ENCODE measurements at places on chromosomes 2 and 18. TPM values are rescaled to one million over a fixed set of nuclear protein-coding genes. Genes with fewer than 3 reads are reported as not detected.

- H3K4me1 ChIP-seq, result peaks cover 7% of the 10 kb centered on the region
- no peak overlapping the region for H3K27ac ChIP-seq
- DNase-seq, result no peak
- H3K27me3 ChIP-seq, result no peaks in the 10 kb centered on the region
- no peaks in the 10 kb centered on the region for H3K36me3 ChIP-seq
- H3K4me3 ChIP-seq, result no peak overlapping the region
Measured at GRCh38 chr2:181785691-181786344, 105.5 kb upstream of the NEUROD1 start.

DNA sequence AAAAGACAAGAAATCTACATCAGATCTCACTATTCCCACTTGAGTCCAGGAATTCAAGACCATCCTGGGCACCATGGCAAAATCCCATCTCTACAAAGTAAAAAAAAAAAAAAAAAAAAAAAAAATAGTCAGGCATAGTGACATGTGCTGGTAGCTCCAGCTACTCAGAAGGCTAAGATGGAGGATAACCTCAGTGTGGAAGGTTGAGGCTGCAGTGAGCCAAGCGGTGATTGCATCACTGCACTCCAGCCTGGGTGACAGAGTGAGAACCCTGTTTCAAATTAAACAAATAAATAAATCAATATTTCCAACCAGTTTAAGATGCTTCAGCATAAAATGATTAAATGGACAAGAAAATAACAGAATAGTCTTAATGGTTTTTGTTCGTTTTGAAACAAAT lies 197.4 kb downstream of the DSEL start:
- H3K27me3 ChIP-seq, result no peaks in the 10 kb centered on the region
- DNase-seq, result no peak
- no peak overlapping the region for H3K27ac ChIP-seq
- H3K4me1 ChIP-seq, result peaks cover 4% of the 10 kb centered on the region

GRCh38 chr2:46772500-46772899 lies 143.1 kb downstream of the MCFD2 start:
- H3K36me3 ChIP-seq, result no peaks in the 10 kb centered on the region
- H3K4me1 ChIP-seq, result peaks cover 2% of the 10 kb centered on the region
- H3K27ac ChIP-seq, result no peak overlapping the region
- no peak overlapping the region for H3K4me3 ChIP-seq

GRCh38 chr2:48902521-48902920 lies 147.0 kb upstream of the LHCGR start:
- H3K36me3 ChIP-seq, result no peaks in the 10 kb centered on the region
- no peaks in the 10 kb centered on the region for H3K4me1 ChIP-seq
- H3K27ac ChIP-seq, result no peak overlapping the region
- peaks cover 16% of the 10 kb centered on the region for H3K27me3 ChIP-seq
- no peak for DNase-seq

DNA sequence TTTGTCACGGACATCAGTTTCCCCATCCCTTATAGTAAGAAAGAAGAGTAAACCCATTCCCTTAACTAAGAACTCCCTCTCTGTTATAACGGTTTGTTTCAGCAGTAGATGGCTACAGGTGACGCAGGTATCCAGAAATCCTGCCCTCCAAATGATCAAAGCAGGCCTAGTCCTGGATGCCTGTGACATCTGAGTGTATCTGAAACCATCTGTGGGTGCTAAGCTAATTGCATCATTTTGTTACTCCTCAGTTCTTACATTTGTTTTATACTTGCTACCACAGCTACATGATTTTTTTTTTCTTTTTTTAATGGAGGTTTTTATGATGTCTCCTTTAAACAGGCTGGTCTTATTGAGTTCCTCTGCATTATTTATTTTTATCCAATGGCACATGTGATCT lies 55.1 kb downstream of the AAK1 start:
- H3K4me1 ChIP-seq, result peaks cover 76% of the 10 kb centered on the region
- H3K27me3 ChIP-seq, result no peaks in the 10 kb centered on the region
- DNase-seq, result no peak
- peaks cover 28% of the 10 kb centered on the region for H3K36me3 ChIP-seq
- peak overlapping the region; percentile 80 for H3K27ac ChIP-seq

GRCh38 chr2:232518844-232519243 lies 1.3 kb upstream of the PRSS56 start:
- peaks cover 30% of the 10 kb centered on the region for H3K27me3 ChIP-seq
- DNase-seq, result no peak
- H3K4me3 ChIP-seq, result no peak overlapping the region
- no peak overlapping the region for H3K27ac ChIP-seq
- H3K4me1 ChIP-seq, result peaks cover 1% of the 10 kb centered on the region

GRCh38 chr2:238561230-238561629 lies 134.5 kb downstream of the ASB1 start:
- no peak overlapping the region for H3K27ac ChIP-seq
- no peak for DNase-seq
- no peaks in the 10 kb centered on the region for H3K4me1 ChIP-seq

DNA sequence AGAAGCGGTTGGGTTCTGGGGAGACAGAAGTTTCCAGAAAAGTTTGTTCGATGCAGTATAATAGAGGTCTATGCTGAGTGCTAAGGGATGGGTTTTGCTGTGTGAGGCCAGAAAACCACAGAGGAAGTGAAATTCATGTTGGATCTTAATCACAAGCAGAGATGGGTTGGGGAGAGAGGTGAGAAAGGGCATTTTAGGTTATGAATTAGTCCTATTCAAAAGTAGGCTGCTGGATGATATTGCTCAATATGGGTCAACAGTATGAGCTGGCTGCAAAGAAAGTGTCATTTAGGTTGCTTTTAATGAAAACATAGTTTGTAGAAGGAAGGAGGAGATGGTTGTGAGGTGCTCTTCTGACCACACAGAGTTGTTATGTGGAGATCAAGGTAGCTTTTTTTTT lies 118.8 kb upstream of the LHCGR start:
- H3K36me3 ChIP-seq, result no peaks in the 10 kb centered on the region
- no peaks in the 10 kb centered on the region for H3K27me3 ChIP-seq
- no peak overlapping the region for H3K27ac ChIP-seq
- no peak for DNase-seq
- H3K4me1 ChIP-seq, result no peaks in the 10 kb centered on the region

GRCh38 chr2:63486861-63487290 lies 101.4 kb downstream of the WDPCP start:
- no peak overlapping the region for H3K27ac ChIP-seq
- no peak for DNase-seq
- no peaks in the 10 kb centered on the region for H3K27me3 ChIP-seq
- no peaks in the 10 kb centered on the region for H3K4me1 ChIP-seq
- no peak overlapping the region for H3K4me3 ChIP-seq
- H3K36me3 ChIP-seq, result peaks cover 3% of the 10 kb centered on the region

DNA sequence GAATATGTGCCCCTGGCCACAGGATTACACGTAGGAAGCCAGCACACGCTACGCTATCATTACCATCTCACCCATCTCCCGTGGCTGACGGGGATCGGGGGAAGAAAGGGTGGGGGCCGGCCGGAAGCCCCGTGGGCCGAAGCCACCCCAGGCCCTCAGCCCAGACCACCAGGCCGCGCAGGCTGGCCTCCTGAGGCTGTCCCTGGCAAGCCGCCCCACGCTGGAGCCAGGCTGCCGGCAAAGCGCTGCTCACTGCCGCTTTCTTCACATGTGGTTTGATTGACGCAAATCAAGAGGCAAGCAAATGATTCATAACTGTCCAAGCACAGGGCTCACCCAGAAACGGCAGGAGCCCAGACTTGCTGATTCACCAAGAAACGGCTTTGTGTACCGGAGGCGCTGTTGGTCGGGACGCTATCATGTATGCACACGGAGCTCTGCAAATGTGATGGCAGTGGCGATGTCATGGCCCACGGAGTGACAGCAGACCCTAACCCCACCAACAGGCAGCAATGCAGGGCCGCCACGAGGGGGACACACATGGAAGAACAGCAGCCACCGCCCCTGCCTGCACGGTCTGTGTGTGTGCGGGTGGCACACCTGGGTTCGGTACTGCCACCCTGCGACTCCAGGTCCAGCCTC lies 125.7 kb downstream of the HDAC4 start:
- H3K27ac ChIP-seq, result peak overlapping the region; percentile 58
- peaks cover 3% of the 10 kb centered on the region for H3K36me3 ChIP-seq

- H3K4me3 ChIP-seq, result no peak overlapping the region
- H3K27me3 ChIP-seq, result no peaks in the 10 kb centered on the region
- no peaks in the 10 kb centered on the region for H3K36me3 ChIP-seq
- no peak overlapping the region for H3K27ac ChIP-seq
- no peak for DNase-seq
Measured at GRCh38 chr2:185785851-185786473, 47.4 kb downstream of the FSIP2 start.

GRCh38 chr18:54209471-54210180 lies 14.8 kb downstream of the MBD2 start:
- peak overlapping the region; percentile 84 for H3K27ac ChIP-seq
- peak overlapping the region; percentile 48 for H3K4me3 ChIP-seq
- H3K27me3 ChIP-seq, result no peaks in the 10 kb centered on the region
- H3K36me3 ChIP-seq, result peaks cover 7% of the 10 kb centered on the region
- no peak for DNase-seq

DNA sequence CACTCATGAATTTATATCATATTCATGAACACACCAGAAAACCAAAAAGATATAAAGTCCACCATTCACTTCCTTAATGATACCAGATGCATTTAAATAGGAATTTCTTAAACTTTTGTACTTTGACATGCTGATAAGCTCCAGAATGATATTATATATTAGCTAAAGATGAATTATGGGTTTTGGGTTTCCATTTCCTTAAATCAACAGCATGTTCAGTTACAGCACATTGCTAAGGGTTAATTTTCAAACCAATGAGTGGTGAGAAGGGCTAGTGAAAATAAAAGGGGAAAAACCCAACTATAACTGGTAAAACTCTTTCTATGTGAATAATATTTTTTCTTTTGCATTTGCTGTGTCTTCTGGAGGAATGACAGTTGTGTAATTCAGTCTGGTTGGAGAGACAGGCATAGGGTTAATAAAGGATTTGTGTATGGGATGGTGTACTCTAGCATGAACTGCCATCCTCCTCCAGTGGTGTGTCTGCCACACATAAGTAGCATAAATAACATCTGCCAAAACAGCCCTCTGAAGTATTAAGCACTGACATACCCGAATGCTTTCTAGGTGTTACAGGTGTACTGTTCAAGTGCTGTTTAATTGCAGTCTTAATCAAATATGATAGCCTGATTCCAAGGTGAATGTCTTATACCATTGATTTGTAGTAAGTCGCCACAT lies 19.3 kb upstream of the CPS1 start:
- H3K4me1 ChIP-seq, result no peaks in the 10 kb centered on the region
- no peak for DNase-seq
- no peaks in the 10 kb centered on the region for H3K36me3 ChIP-seq
- no peak overlapping the region for H3K4me3 ChIP-seq

DNA sequence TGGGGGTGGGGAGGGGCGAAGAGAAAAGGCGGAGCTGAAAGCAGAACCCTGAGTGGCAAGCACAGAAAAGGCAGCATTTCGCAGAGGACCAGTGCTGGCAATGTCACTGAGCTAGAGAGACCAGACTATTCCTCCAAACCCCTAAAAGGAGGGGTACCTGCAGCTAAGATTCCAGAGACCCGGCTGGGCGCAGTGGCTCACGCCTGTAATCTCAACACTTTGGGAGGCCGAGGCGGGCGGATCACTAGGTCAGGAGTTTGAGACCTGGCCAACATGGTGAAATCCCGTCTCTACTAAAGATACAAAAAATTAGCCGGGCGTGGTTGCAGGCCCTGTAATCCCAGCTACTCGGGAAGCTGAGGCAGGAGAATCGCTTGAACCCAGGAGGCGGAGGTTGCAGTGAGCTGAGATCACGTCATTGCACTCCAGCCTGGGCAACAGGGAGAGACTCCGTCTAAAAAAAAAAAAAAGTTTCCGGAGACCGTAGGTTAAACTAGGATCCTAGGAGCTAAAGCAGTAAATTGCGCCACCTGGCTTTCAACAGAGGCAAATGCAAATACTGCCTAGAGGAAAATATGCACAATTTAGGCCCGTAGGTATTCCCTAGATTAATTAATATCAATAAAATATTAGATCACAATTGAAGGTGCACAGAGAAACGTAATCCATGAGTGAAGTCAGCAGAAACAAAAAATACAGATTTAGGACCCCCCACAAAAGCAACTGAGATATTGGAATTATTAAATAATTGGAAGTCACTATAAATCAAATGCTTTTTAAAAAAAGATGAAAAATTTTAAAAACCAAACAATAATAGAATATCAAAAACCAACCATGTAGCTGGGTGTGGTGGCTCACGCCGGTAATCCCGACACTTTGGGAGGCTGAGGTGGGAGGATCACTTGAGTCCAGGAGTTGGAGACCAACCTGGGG lies 4.9 kb downstream of the UCN start:
- peak overlapping the region; percentile 67 for H3K4me3 ChIP-seq
- no peaks in the 10 kb centered on the region for H3K36me3 ChIP-seq

GRCh38 chr2:84847326-84848050 lies 33.4 kb downstream of the TRABD2A start:
- H3K4me3 ChIP-seq, result peak overlapping the region; percentile 66
- H3K36me3 ChIP-seq, result peaks cover 76% of the 10 kb centered on the region
- H3K4me1 ChIP-seq, result peaks cover 90% of the 10 kb centered on the region
- no peak for DNase-seq
- no peaks in the 10 kb centered on the region for H3K27me3 ChIP-seq

- H3K36me3 ChIP-seq, result peaks cover 8% of the 10 kb centered on the region
- no peak overlapping the region for H3K27ac ChIP-seq
- H3K4me1 ChIP-seq, result peaks cover 8% of the 10 kb centered on the region
- H3K27me3 ChIP-seq, result no peaks in the 10 kb centered on the region
- no peak overlapping the region for H3K4me3 ChIP-seq
Measured at GRCh38 chr2:45743531-45744396, 92.3 kb downstream of the PRKCE start.

DNA sequence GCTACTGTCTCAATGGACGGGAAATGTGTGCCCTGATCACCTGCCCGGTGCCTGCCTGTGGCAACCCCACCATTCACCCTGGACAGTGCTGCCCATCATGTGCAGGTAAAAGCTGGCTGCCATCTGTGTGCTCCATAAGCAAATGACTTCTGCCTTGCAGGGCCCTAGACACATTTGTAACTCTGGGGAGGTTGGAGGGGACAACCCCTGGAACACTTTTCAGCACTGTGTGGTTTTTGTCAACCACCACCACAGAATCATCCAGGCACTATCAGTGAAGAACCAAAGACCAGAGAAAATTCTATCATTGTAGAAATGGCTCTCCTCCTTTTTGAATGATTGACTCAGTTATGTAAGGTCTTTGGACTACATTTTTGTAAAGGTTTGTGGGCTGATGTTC lies 84.3 kb downstream of the FEZ2 start:
- no peaks in the 10 kb centered on the region for H3K4me1 ChIP-seq
- peaks cover 24% of the 10 kb centered on the region for H3K36me3 ChIP-seq
- H3K27ac ChIP-seq, result no peak overlapping the region
- DNase-seq, result no peak

- no peaks in the 10 kb centered on the region for H3K36me3 ChIP-seq
- peaks cover 14% of the 10 kb centered on the region for H3K4me1 ChIP-seq
- no peak overlapping the region for H3K4me3 ChIP-seq
- no peak overlapping the region for H3K27ac ChIP-seq
- no peak for DNase-seq
Measured at GRCh38 chr2:127097471-127097765, 9.5 kb downstream of the BIN1 start.

The RAD51AP2 gene
- total RNA-seq, result not detected

The BOLL gene
- not detected for total RNA-seq

The INSIG2 gene
- 31.8 TPM for total RNA-seq

The MSTN gene
- not detected for total RNA-seq

The AKAIN1 gene
- not detected for total RNA-seq

The KCNF1 gene
- not detected for total RNA-seq

The EIF2AK3 gene
- 10.6 TPM for total RNA-seq

The KCNJ13 gene
- not detected for total RNA-seq

The MRO gene
- not detected for total RNA-seq

The REG1B gene
- total RNA-seq, result not detected

The TEX51 gene
- total RNA-seq, result not detected
